ENCODE measurements at places on chromosomes 5 and 9. TPM values are rescaled to one million over a fixed set of nuclear protein-coding genes. Genes with fewer than 3 reads are reported as not detected.

HRH2 gene
- 0.10 TPM for total RNA-seq

PLAC8L1 gene
- not detected for total RNA-seq

DMGDH gene
- total RNA-seq: 4.5 TPM

DNA sequence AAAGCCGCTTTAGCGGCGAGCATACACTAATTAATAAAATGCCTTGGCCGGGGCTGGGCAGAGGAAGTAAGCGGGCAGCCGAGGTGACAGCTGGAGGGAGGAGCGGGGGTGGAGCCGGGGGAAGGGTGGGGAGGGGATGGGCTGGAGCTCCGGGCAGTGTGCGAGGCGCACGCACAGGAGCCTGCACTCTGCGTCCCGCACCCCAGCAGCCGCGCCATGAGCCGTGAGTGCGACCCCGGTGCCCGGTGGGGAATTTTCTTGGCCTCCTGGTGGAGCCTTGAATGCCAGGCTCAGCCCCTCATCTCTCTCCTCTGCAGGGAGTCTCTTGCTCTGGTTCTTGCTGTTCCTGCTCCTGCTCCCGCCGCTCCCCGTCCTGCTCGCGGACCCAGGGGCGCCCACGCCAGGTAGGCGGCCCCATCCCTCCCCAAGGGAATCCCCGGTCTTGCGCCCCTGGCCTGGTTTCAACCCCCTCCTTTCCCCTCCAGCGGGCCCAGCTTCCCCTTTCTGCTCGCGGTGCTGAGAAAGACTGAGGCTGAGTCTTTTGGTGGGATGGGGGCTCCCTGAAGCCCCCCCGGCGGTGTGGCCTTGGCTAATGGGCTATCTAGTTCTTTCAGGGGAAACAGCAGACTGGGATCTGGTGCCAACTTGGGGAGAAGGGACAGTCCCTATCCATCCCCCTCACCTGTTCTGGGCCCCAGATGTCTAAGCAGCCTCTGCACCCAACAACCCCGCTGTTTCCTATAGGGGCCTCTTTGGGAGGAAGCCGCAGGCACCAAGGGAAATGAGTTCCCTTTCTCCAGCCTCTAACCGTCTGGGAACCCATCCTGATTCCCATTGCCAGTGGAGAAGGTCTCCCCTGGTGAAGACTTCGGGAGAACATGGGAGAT, at the start of gene PTGS1:
Gene PTGS1, plus strand, starts transcription at position 156 of the 887 bp plus-strand sequence. Its CDS starts 61 bp downstream, at position 217.
- DNase-seq: no peak

DNA sequence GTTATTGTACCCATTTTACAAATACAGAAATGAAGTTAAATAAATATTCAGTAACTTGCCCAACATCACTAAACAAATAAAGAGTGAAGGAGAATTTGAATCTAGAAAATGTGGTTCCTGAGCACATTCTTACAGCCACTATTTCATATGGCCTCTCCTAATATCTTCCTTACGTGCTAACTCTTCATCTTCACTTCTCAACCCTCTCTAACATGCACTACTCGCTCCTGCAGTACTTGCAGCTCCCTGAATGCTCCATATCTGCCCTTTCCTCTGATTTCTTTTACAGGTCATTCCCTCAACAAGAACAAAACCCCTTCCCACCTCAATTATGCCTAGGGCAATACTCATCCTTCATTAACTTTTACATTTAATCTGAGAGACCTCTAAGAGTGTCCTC, 711.5 kb downstream of the CETN3 start:
- no peak for DNase-seq

DNA sequence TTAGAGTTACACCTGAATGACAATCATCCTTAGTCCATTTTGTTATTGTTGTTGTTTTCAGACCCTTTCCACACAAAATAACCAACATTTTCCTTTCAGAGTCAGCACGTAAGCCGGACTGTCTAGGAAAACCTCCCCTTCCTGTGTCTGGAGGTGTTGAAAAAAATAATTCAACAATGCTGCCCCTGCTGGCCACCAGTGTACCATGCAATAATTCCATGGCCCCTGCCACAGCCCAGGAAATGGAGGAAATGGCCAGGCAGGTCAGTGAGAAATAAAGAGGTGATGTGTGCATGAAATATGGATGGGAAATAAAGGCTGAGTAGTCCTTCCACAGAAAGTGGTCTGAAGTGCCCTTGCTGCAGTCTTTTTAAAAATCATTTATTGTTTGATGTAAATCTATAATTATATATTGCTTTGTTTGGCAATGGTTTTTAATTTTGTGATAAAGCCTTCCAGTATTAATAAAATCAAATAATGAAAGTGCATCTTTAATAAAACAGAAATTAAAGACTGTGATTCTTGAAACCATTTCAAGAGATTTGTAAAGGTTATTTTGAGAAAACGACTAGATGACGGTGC, 152.8 kb upstream of the PAPPA start:
- DNase-seq: no peak
